ENCODE measurements at places on chromosomes 2 and 18. TPM values are rescaled to one million over a fixed set of nuclear protein-coding genes. Genes with fewer than 3 reads are reported as not detected.

GRCh38 chr18:6414723-6415417 is at the start of gene L3MBTL4:
L3MBTL4 (minus strand) TSS chr18:6414911; CDS start chr18:6311625, 103,286 bp downstream.
- DNase-seq, result no peak

DNA sequence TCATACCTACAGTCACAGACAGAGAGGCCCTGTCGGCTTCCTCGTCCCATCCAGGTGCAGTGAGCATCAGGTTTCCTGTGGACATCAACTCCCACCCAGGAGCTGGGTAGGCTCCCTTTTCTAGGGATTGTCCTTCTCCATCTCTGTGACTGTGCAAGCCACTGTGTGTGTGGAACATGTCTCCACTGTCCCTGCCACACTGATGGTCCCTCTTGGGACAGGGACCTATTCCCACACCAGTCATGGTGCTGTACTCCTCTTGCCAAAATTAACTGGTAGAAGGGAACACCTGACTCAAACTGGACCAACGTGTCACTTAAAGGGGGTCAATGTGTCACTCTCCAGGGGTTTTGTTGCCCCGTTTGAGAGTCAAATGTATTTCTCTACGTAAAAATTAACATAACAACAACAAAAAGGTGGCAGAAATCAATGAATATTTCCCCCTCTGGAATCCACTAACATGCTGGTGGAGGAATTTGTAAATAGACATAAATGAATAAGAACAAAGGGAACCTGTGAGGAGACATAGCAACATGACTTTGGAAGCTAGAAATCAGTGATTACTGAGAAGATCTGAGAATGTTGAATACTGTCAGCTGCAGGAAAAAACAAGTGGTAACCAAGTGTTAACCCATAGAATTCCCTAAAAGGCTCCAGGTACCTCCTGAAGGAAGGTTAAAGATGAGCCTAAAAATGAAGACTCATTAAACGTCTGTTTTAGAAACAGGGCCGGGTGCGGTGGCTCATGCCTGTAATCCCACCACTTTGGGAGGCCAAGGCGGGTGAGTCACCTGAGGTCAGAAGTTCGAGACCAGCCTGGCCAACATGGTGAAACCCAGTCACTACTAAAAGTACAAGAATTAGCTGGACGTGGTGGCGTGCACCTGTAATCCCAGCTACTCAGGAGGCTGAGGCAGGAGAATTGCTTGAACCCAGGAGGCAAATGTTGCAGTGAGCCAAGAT is 40.4 kb downstream of the SH2D6 start:
- no peak for DNase-seq

GRCh38 chr2:96090196-96090926 is 26.0 kb downstream of the ADRA2B start:
- DNase-seq, result no peak

CCDC141 gene
- 153 TPM for total RNA-seq
